ENCODE measurements at places on chromosomes 4 and X.

DNA sequence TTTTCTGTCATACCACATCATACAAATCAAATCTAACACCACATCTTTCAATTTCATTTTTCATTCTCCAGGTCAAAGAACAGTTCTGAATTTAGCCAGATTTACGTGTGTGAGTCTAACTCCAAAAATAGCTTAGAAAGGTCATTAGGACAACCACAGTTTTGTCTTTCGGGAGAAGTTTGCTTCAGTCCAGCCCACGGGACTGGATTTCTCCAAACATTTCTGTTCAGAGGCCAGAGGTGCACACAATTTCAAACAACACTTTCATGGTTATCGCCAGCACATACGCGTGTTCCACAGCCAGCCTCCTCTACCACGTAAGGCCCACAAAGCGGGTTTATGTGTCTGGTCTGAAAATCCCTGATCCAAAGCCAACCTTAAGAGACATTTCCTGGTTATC is 65.9 kb downstream of the VEGFC start:
- DNase-seq = no peak

- no peak for DNase-seq
Observed at GRCh38 chr4:99710681-99711345, 53.2 kb upstream of the C4orf54 start.

GRCh38 chr4:102168580-102168979 is 176.7 kb downstream of the SLC39A8 start:
- DNase-seq = no peak

DNA sequence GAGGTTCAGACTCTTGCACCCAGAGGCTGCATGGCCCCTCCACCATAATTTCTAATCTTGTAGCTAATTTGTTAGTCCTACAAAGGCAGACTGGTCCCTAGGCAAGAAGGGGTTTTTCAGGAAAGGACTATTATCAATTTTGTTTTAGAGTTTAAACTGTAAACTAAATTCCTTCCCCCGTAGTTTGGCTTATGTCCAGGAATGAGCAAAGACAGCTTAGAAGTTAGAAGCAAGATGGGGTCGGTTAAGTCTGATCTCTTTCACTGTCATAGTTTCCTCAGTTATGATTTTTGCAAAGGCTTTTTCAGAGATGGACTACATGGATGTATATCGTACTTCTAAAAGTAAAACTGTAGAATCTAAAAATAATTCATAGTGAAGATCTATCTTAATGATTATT is 258.1 kb upstream of the IL1RAPL1 start:
- DNase-seq = no peak

GRCh38 chrX:56783450-56783831 is 54.4 kb downstream of the NBDY start:
- DNase-seq = no peak

GRCh38 chr4:73865431-73866096 is 3.6 kb upstream of the CXCL1 start:
- no peak for DNase-seq

DNA sequence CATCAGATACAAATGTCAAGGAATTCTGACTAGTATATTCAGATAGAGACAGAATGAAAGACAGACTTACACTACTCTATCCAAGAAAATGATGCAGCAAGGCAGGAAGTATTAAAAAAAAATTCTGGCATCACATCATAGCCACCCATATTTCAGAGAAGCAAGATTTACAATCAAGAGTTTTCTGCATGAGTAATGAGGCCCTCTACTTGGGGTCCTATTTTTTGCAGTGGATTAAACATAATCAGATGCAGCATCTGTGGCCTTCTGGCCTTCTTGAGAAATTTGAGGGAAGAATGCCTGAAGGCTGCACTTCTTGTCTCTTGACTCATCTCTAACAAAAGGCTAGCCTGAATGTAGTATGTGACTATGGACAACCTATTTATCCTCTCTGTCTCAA is 48.2 kb upstream of the SLIT2 start:
- no peak for DNase-seq

- DNase-seq = no peak
Observed at GRCh38 chr4:129600898-129601297, 504.9 kb downstream of the C4orf33 start.

DNA sequence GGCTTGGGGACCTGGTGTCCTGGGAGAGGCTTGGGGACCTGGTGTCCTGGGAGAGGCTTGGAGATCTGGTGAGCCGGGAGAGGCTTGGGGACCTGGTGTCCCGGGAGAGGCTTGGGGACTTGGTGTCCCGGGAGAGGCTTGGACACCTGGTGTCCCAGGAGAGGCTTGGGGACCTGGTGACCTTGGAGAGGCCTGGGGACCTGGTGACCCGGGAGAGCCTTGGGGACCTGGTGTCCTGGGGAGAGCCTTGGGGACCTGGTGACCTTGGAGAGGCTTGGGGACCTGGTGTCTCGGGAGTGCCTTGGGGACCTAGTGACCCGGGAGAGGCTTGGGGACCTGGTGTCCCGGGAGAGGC is 12.6 kb downstream of the SHOX start:
- no peak for DNase-seq

DNA sequence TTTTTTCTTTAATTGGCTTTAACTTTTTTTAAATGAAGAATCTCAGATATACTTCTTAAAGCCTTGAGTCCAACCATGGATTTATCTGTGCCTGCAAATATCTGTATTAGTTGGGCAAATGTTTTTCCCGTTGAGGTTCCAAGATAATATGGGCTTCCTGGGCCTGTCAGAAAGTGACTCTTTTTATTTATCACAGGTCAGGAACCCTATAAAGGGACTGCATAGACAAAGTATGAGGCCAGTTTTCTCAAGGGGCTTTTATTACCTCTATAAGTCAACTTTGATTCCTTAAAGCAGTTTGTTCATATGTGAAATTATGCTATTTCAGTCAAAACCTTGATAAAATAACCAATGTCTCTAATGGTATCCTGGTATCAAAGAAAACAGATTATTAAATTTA is 80.2 kb upstream of the BMP2K start:
- DNase-seq = no peak

DNA sequence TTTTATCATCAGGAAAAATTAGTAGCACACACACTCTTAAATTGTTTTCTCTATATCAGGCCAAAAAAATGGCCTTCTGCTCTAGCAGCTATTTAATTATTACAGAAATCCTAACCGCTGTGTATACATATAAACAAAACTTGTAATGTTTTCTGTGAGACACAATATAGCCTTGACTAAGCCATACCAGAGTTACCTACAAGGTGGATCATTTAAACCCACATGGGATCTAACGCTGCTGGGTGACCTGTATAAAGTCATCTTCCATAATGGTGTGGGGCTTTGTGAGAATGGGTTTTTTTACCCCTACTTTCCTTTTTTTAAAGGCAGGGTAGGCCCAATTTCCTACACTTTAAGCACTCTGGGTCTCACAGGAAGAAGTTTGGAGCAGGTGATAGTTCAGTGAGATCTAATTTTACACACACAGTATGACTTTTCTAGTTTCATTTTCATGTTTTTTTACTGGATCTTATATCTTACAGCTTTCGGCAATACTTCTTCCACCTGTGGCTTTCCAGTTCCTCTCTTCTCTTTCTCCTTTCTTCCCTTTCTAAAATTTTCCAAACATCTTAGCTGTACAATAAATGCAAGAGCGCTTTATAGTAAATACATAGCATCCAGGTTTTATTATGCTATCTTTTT is 66.9 kb upstream of the MMAA start:
- no peak for DNase-seq

DNA sequence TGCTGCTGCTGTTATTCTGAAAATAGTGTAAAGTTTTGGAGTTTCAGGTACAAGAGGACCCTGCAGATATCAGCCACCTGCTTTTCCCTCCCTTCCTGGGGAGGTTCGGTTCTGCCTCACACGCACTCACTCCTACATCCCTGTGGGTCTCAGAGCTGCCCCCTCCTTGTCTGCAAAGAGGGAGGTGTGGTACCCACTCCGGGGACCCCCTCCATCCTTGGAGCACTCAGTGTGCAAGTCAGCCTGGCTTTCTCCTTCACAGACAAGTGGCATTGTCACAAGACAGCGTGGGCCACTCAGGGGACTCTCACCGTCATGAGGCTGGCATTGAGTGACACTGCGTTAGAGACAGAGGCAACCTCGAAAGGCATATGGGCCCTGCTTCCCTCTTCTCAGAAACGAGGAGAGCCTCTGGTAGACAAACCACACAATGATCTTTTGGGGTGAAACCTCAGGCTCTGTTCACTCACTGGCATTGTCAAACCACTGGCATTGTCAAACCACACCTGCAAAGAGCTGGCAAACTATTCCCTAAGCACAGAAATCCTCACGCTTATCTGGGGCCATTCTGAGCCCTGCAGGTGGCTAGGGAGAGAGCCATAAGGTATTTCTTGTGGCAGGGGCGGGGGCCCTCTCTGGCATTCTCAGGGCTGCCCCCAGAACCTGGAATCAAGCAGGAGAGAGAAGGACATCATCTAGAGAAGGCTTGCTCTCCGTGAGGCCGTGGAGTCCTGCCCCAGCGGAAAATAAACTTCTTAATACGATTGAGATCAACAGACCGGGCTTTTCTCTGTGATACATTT is 285.0 kb downstream of the SHOX start:
- no peak for DNase-seq

DNA sequence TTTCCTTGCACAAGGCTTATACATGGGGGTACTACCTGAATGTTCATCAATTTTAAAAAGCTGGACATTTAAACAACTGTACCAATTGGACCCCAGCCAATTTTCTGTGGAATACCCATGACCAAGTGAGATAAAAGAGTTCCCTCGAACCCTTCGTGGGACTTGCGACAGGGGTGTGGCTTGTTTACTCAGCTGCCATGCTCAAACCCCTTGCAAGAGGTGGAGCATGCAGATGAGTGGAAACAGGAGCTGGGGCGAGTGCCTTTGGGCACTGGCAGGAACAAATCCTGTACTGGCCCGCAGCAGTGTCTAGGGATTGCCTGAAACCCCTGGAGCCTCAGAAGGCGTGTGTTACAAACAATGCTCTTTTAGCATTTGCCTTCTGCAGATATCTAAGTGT is 144.2 kb downstream of the PDHA2 start:
- DNase-seq = no peak

GRCh38 chr4:143025081-143025704 is 159.5 kb upstream of the USP38 start:
- no peak for DNase-seq

GRCh38 chr4:106914223-106914622 is 121.9 kb downstream of the DKK2 start:
- DNase-seq = no peak

DNA sequence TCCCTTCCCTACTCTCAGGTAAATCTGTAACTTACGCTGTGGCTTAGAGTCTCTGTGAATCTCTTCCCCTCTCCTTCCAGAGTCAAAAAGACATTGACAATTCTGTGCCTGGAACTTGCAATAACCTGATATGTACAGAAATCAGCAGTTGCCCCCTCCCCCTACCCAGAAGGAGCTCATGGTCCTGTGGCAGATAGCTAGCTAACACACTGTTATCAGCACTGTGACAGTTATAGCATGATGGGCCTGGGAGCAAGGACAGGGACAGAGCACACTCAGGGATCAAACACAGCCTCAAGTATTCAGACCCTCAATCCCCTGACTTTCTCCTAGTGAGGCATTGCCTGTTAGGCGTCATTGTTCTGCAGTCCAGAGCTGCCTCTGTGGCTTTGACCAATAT is 18.7 kb upstream of the MAGEA10 start:
- no peak for DNase-seq

DNA sequence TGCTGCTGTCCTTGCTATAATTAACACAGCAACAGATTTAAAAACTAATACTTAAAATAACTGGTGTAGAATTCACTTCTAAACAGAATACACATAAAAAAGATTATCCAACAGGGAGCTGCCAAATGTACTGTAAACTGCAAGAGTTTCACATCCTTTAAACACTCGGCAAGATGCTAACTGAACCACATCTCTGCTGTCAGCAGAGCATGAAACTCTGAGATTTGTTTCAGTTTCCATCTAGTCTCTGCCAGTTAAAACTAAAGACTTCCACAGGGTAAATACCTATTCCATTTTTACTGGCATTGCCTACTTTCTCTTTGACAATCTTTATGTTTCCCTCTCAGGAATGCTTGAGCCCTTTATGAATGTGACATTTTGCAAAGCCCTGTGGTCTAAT is 127.7 kb downstream of the SLC7A11 start:
- DNase-seq = no peak

GRCh38 chr4:173506597-173507211 is 23.3 kb downstream of the HAND2 start:
- no peak for DNase-seq

DNA sequence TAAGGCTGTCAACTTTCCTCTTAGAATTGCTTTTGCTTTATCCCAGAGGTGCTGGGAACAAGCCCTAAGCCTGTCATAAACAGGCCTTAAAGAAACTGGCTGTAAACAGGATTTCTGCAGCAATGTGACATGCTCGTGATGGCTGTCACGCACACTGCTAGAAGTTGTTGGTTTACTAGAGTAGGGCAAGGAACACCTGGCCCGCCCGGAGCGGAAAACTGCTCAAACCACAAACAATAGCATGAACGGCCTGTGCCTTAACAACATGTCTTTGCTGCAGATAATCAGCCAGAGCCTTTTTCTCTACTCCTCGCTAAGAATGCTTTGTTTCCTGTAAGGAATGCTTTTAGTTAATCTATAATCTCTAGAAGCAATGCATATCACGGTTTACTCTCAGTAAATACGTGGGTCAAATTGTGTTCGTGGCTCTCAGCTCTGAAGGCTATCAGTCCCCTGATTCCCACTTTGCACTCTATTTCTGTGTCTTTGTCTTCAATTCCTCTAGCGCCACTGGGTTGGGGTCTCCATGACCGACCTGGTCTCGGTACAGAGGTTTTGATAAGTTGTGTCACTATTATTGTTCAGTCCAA is 318.3 kb downstream of the GLUD2 start:
- DNase-seq = no peak

Data from esophagus muscularis mucosa (tissue), 4 donors.